Activated CD4-positive, alpha-beta T cell treated with anti-CD3 and anti-CD28 coated beads for 24 hours (primary cell): ENCODE measurements at places on chromosomes 12 and 14.

DNA sequence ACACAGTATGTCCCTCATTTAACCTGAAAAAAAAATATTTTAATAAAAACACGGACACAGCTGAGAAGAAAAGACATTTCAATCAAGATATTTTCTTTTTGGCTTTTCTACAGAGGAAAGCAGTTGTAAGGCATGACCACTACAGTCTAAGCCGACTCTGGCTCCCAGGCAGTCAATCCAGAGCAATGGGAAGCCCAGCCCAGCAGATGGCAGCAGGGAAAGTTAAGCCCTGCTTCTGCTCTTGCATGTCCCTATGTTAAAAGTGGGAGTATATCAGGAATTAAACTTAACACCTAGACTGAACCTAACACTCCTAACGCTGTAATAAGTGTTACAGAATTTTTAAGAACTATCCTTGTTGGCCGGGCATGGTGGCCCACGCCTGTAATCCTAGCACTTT lies 19.5 kb upstream of the HAL start:
- DNase-seq: no peak

- no peak for DNase-seq
Observed at GRCh38 chr12:105878964-105879363, 259.8 kb downstream of the NUAK1 start.

DNA sequence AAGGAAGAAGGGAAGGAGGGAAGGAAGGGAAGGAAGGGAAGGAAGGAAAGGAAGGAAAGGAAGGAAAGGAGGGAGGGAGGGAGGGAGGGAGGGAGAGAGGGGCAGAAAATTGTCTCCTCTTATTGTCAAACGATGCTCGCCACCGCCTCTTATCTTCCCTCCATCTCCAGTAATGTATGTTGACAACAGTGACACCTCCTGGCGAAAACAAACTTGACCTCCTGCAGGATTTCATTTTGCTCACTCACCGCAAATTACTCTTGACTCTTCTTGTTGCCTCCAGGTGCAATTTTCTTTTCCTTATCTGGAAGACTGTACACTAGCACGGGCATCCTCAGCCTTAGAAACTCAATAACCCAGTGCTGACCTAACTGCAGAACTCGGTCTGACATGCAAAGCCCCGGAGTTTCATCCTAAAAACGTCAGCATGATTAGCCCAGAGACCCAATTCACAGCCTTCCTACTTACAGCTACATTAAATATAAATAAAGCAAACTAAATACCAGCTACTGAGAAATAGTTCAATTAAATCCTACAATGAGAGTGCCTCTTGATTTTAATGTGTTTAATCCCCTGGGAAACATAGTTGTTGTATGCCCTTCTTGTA lies 512.4 kb upstream of the TMPO start:
- no peak for DNase-seq

DNA sequence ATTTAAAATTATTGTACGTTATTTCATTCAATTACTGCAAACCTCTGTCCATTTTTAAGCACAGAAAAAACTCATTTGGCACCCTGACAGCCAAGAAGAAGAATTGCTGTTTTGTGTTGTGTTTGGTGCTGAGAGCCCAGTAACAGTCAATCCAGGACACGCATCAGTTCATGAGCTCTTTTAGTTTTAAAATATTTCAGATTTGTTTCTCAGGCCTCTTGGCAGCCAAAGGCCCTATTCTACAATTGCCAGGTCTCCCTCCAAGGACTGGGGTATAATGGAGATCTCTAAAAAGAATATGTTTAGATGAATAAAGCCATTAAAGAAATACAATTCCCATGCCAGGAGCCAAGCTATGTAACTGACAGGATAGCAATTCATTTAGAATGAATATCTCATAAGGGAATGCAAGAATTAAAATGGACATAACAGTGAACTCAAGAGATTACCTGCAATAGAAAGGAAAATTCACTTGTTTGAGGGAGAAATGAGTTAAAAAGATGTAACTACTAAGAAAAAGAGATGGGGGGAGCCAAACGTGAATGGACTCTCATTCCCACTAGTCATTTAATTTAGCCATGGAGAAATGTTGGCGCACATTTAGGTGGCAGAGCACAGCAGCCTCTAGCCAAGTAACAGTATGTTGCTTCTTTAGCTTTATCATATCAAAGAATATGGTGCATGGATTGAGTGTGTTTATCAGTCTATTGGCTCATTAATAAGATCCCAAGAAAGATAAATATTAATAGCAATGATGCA lies 140.6 kb upstream of the PELI2 start:
- no peak for DNase-seq

DNA sequence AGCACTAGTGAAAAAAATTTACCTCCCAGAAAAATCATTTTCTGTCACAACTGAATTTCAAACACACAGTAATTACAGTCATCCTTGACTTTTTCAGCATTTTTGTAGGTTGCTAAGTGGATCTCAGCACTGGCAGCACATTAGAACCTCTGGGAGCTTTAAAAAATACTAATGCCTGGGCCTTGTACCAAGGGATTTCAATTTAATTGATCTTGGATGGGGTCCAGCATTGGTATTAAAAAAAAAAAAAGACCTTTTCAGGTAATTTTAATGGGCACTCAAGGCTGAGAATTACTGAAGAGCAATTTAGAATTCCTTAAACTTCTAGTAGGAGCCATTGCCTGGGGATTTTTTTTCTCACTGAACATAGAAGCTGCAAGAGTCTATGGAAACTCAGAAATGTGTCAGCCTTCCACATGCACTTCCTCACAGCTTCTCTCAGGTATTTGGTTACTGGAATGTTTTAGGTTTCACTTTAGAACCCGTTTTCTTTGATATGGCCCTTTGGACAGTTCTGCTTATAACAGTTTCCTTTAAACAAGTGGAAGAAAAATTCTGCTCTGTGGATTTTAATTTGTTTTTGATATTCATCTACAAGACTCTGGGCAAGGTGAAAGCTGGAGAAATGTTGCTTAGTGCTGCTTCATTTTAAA lies 88.5 kb upstream of the DACT1 start:
- no peak for DNase-seq

DNA sequence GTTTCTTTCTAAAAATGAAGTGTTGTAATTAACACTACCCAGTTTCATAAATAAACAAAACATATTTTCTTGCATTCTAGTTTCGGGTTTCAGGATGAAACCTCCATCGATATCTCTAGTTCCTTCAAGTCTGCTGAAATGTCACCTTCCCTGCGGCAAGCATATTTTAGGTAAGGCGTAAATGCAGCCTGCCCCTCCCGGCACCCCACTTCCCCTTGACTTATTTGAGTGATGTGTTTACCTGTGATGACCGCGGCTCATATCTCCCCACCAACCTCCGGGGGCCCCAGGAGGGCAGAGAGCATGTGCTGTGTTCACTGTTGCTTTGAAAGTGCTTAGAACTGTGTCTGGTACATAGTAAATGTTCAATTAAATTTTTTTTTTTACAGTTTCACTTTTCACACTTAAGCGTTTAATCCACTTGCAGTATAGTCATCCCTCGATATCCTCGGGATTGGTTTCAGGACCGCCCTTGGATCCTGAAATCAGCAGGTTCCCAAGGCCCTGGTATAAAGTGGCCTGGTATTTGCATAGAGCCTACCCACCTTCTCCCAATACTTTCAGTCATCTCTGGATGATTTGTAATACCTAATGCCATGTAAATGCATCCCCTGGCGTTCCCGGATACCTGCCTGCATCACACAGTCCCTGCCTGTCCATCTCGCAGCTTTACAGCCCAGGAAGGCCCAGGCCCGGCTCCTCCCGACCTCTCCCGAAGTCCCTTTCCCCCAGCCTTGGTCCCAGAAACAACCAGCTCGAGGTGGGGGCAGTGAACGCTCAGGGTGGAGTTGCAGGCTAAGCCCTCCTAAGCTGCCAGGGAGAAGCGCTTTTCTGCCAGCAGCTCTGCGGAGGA lies 40.2 kb upstream of the FBRSL1 start:
- no peak for DNase-seq

- no peak for DNase-seq
Observed at GRCh38 chr12:124293286-124294003, 1.4 kb upstream of the RFLNA start.

DNA sequence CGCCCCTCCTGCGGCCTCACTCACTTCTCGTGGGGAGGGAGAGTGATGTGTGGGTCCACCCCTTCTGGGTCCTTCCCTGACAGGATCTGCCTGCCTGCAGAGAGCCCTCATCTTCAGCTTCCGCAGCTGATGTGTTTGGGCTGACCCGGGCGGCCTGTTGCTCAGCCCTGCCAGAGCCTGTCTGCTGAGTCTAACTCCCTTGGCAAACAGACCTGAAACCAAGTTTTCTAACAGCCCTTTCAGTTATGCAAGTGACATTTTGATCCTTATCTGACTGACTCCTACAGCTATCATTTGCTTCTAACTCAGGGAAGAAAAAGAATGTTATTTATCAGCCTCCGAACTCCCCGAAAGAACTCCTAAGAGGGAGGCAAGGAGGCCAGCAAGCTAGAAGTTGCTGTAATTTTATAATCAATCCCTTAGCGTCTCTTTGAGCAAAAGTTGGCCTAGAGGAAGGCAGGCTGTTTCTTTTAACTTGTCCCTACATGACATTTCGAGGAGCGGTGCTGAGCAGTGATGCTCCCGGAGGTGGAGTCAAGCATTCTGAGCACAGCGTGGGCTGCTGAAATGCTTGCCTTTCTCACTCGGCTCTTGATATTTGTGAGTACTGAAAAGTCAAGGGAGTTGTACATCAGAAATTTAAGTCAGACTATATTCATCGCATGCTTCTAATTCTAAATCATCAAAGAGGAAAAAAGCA lies 31.5 kb upstream of the CACNA2D4 start:
- no peak for DNase-seq

- no peak for DNase-seq
Observed at GRCh38 chr12:14326699-14327098, 38.8 kb upstream of the ATF7IP start.

GRCh38 chr12:131618303-131618658 lies 92.6 kb upstream of the SFSWAP start:
- DNase-seq: no peak

DNA sequence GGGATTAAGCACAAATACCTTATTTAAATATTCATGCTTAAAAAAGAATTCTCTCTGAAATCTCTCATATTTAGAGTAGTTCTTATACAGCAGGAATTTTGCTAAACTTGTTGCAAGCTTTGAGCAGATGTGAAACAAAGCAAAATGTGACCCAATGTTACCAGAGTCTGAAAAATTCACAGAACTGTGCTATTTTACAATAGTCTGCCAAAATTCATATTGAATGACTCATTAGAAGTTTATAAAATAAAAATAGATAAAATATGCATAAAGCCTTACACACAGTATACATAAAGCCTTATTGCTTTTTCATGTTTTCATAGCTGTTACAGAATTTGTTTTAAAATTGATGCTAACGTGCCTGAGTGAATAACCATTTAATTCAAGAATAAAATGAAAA lies 17.8 kb upstream of the RHOJ start:
- no peak for DNase-seq

DNA sequence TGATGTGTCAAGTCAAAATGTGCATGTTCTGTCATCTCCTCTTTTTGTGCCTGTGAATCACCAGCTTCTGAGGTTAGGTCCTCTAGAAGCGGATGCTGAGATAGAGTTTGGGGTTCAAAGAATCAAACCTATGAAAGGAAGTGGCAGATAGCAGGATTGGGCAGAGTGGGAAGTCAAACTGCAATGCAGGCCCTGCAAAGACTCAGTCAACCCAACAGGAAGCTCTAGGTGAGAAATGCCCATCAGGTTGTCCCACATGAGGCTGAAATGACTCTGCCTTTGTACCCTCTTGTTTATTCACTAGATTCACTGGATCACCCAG lies 4.5 kb upstream of the MIA2 start:
- DNase-seq: peak; percentile 36

GRCh38 chr12:98653866-98654493 lies 8.9 kb downstream of the APAF1 start:
- no peak for DNase-seq

DNA sequence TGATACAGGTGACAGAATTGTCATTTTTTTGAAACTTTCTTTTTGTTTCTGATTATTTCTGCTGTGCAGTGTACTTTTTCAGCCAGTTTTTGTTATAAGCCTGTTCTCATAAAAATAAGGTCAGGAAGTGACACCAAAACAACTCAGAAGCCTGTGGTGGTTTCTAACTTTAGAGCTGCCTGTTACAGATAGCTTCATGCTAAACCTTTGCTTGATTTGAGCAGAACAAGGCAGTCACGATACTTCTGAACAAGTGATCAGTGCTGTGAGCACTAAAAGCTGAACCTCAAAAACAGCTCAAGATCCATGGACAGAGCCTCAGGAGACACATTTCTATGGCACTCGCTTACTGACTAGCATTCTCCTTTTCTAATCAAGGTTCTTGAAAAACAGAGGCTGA lies 82.0 kb downstream of the PRKCH start:
- DNase-seq: no peak

- no peak for DNase-seq
Observed at GRCh38 chr12:27003421-27004381, 10.5 kb downstream of the TM7SF3 start.

- no peak for DNase-seq
Observed at GRCh38 chr12:77725611-77726010, 105.1 kb upstream of the NAV3 start.
